ENCODE measurements at places on chromosomes 6 and 20.

DNA sequence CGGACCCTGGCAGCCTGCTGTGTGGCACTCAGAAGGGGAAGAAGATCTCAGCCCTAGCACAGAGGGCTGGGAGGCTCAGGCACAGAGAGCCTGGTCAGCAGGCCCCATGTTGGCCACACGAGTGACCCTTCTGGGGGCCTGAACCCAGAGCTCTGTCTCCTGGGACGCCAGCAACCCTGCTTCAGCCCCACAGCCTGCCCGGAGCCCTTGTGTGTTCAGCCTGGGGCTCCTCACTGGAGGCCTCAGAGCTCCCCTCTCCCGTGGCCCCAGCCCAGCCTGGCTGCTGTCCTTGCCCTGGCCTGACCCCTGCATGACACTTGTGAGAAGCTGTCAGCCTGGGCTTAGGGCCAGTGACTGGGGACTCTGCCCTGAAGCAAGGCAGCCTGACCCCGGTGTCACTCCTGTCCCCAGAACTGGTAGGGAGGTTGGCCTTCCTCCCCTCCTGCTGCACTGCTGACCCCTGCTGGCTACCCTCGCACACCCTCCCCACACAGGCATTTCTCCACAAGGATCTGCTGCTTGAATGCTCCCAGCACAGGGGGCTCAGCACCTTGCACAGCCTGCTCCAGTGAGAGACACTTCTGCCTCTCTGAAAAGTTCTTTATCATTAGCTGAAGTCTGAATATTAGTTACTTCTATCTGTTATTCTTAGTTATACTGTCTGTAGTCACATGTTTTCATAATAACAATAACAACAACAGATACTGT lies 15.4 kb upstream of the IP6K3 start:
- no peak for DNase-seq

- no peak for DNase-seq
These were observed 14.3 kb upstream of the PIM1 start for GRCh38 chr6:37155394-37156312.

GRCh38 chr6:105795913-105796517 lies 290.1 kb upstream of the PRDM1 start:
- DNase-seq = no peak

- DNase-seq = no peak
These were observed 9.7 kb downstream of the TULP4 start for GRCh38 chr6:158321960-158322359.

GRCh38 chr20:6355754-6356451 lies 233.1 kb upstream of the FERMT1 start:
- DNase-seq = no peak

GRCh38 chr6:129382916-129383315 lies 327.1 kb downstream of the ARHGAP18 start:
- no peak for DNase-seq

GRCh38 chr20:52766645-52767435 lies 205.3 kb upstream of the TSHZ2 start:
- no peak for DNase-seq

DNA sequence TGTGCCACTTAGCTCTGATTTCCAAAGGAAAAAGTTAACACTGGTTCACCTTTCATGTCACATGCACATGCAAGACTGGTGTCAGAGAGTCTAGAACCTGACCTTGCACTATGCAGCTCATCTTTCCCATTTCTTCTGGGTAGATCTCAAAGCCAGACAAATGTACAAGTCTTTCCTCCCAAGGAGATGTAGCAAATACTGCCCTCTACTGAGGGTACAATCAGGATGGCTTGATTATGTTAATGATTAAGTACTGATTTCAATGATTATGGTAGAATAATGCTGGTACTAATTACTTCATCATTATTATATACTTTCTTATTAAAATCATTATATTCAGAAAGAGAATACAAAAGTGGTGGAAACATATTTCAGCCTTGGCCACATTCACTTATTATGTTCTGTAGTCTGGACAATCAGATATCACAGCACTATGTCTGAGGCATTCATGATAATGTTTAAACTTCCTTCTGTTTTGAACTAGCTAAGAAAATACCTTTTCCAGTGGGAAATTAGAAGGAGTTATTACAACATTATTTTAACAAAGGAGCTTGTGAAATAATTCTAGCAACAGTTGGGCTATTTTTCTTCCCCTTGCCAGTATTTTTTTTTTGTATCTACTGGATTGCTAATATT lies 68.5 kb upstream of the FOXO3 start:
- no peak for DNase-seq
